HCT116 (cell line): ENCODE measurements at places on chromosomes 2 and 18. TPM values are rescaled to one million over a fixed set of nuclear protein-coding genes. Genes with fewer than 3 reads are reported as not detected.

Gene NTSR2
- total RNA-seq = not detected

Gene SLC14A1
- not detected for total RNA-seq

Gene RAB17
- 41.8 TPM for total RNA-seq

Gene ST8SIA5
- 0.54 TPM for total RNA-seq

Gene DHRS9
- total RNA-seq = 0.15 TPM

Gene COLEC12
- total RNA-seq = not detected

Gene ASPRV1
- 1.1 TPM for total RNA-seq

Gene RSAD2
- total RNA-seq = not detected

Gene MTCL1
- 22.7 TPM for total RNA-seq

Gene SERPINB11
- total RNA-seq = not detected

Gene MALL
- total RNA-seq = 223 TPM

Gene TIMM21
- 33.3 TPM for total RNA-seq

Gene HTR2B
- not detected for total RNA-seq

Gene SERPINB7
- not detected for total RNA-seq

Gene DNAJC5G
- 2.5 TPM for total RNA-seq

Gene EIPR1
- 36.9 TPM for total RNA-seq

Gene HES6
- total RNA-seq = 47.8 TPM

Gene UGT1A5
- not detected for total RNA-seq

Gene IL18R1
- total RNA-seq = 1.5 TPM

Gene PPP1R1C
- total RNA-seq = 17.8 TPM

Gene CFAP65
- 0.52 TPM for total RNA-seq

Gene CIB4
- not detected for total RNA-seq

Gene RAX
- not detected for total RNA-seq

Gene ILKAP
- 53.4 TPM for total RNA-seq

Gene PLEK
- 0.22 TPM for total RNA-seq

Gene VWA3B
- 0.47 TPM for total RNA-seq

Gene CBLN2
- total RNA-seq = not detected

Gene SCN3A
- total RNA-seq = not detected

Gene RTP5
- not detected for total RNA-seq
